ENCODE measurements at places on chromosomes 3 and 15.

DNA sequence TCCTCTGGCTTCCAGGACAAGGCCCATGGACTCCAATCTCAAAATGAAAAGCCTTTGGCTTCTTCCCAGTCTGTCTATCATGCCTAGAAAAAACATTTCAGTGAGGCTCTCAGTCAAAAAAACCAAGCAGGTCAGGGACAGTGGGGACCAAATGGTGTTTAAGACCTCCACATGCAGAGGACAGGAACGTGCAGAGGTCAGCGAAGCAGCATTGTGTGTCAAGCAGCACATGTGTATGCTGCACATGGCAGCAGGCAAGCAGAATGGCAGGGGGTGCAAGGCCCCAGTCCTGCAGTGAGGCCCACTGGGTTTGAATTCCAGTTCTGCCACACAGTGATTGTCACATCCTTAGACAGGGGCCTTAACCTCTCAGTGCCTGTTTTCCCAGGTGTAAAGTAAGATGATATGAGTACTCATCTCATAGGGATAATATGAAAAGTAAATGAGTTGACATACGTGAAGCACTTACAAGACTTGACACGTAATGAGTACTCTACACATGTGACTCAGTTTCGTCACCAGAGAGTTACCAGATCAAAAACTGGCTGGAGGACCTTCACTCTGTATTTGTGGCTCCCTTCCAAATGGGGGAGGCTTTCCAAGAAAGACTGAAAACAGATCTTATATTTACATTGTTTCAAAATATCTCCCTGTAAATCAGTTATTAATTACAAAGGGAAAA lies 11.2 kb downstream of the STIMATE start:
- no peak for DNase-seq

DNA sequence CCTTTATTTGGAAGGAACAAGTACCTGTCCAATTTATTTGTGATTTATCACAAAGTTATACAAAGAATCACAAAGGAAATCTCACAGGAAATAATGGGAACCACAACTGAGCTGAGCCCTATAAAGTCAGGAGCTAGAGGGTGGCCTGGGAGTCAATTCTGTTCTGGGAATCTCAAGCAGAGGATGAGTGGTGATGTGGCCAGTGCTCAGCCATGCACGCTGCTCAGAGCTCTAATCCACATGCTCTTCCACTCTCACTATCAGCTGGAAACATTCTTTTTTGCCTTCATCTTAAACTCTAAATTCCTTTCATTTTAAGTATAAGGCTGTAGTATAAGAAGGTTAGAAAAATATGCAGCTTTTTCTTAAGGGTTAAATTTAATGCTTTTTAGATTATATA lies 36.6 kb downstream of the UACA start:
- no peak for DNase-seq

GRCh38 chr15:29289173-29289572 lies 19.6 kb upstream of the NSMCE3 start:
- no peak for DNase-seq

DNA sequence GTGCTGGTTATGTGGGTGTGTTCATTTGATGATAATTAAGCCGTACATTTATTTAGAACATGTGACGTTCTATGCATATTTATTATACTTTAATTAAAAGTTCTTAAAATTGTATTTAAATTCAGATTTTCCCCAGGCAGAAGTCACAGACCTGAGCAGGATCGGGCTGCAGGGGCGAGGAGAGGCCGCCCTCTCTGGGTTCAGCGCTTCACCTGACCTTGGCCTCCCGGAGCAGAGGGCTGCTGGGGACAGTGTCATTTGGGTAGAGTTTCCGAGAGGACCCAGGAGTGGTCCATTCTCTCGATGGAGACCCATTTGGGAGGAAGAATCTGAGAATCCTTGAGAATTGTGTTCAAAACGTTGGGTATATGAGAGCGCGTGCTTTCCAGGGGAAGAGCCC lies 12.0 kb upstream of the TOPBP1 start:
- DNase-seq = no peak

DNA sequence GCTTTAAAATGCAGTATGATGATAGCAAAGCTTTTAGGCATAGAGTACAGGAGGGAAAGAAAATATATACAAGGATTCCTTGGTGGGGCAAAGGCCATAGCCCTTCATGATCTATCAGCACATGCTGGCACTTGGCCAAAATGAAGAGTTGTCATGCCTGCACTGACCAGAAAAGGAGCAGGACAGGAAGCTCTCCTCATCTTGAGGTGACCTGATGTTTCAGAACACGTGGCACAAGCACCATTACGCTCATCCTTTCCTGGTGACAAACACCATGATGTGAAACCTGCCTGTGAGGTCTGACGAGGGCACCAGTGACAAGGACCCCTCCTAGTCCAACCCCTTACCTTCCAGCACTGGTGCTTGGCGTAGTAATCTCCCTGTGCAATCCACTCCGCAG lies 77.9 kb upstream of the DCLK3 start:
- DNase-seq = no peak

- no peak for DNase-seq
Measured at GRCh38 chr3:99526921-99527320, 111.5 kb upstream of the COL8A1 start.

DNA sequence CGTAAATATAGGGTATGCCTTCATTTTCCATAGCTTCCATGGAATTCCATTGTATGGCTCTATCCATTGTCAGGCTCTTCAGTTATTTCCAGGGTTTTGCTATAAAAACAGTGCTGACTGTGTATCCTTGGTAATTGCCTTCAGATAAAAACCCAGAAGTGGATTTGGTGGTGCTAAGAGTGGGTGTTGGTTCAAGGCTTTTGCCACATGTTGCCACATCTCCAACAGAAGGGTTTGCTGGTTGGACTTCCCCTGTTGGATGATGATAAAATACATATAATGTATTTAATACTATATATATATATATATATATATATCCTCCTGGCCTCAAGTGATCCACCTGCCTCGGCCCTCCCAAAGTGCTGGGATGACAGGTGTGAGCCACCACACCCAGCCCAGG lies 97.8 kb downstream of the FLNB start:
- no peak for DNase-seq

- no peak for DNase-seq
Measured at GRCh38 chr3:4323246-4324027, 20.3 kb downstream of the SETMAR start.

GRCh38 chr3:167114619-167115018 lies 265.5 kb downstream of the ZBBX start:
- DNase-seq = no peak

DNA sequence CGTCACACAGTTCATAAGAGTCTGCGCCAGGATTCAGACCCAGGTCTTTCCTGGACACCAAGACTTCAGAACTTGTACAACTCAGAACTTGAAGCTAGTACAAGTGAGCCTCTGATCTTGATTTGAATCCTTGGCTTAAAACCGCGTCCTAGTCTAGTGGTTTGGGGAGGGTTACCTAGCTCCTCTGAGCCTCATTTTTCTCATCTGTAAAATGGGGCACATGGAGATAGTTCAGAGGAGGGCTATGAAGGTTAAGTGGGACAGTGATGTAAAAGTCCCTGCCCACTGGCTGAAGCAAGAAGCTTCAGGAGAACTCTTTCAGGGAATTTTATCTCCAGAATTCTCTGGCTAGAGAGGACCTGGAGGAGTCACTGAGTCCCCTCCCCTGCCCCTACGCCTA lies 48.7 kb upstream of the LCTL start:
- DNase-seq = no peak

DNA sequence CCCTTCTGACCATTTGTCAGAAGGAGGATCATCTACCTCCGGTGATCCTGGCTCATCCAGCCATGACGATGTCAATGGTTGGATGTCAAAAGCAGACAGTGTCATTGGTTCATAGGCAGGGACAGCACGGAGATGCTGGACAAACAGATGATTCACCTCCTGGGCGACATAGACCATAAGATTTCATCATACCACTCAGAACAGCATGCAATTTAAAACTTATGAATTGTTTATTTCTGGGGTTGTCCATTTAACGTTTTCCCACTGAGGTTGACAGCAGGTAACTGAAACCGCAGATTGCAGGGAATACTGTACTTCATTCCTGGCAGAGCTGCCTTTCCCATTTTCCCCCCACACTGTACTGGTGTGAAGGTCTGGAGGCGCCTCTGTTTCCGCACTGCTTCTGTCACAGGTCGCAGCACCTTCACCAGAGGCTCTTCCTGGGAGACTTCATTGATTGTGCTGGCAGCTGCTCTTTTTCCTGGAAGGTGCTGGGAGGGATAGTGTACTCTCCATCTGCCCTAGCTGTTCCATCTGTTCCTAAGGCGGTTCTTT lies 32.5 kb upstream of the TMOD3 start:
- no peak for DNase-seq
